ENCODE measurements at places on chromosomes 6 and 20.

DNA sequence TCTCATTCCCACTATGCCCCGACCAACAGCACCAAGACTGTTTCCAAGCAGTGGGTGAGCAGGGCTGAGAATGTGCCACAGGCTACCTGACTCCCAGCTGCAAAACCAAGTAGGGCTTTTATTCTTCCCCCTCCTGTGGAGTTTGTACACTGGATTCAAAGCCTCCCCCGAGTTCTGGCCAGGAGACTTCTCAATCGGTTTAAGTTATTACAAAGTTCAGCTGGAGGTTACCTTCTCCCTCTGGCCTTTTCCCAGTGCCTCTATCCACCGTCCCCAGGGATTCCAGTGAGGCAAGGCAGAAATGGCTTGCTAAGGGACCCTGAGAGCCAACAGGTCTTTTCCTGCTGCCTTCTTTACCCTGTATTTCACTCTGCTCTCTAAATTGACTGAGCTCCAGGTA, 217.0 kb downstream of the ADGRG6 start:
- no peak for DNase-seq

GRCh38 chr6:43806758-43807227, 36.8 kb downstream of the VEGFA start:
- no peak for DNase-seq

- no peak for DNase-seq
These were observed 1121.7 kb upstream of the MAP3K7 start for GRCh38 chr6:91708534-91708933.

DNA sequence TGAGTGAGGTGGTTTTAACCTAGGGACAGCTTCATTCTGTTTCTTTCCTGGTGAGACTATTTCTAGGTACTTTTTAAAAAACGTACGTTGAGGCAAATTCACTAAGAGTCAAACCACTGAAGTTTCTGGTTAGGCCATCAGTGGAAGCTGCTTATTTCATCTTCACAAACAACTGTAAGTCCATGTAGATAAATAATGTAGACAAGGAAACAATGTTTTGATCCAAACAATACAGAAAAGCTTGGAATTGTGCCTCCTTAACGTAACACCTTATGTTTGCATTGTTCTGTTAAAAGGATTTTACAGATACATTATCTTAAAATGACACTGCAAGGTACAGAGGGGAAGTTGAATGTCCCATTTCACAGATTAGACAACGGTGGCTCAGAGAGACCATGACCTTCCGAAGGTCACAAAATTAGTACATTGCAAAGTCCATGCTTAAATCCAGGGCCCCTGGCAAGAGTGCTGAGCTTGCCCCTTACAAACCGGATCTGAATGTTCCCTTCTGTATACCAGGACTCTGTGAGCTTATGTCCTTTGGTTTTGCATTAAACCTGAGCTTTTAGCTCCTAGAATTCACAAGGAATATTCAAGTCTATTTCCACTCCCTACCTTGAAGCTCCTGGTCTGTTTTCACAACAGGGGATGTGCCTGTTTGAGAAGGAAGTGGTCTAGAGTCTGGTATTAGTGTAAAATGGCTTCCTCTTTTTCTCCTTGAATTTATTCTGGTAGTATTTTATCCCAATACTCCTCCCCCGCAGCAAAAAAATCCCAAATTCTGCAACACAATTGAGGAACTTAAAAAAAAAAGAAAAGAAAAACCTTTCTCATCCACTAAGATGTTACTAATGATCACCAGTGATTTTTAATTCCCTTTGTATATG, 28.9 kb upstream of the ZNF217 start:
- DNase-seq, result no peak

DNA sequence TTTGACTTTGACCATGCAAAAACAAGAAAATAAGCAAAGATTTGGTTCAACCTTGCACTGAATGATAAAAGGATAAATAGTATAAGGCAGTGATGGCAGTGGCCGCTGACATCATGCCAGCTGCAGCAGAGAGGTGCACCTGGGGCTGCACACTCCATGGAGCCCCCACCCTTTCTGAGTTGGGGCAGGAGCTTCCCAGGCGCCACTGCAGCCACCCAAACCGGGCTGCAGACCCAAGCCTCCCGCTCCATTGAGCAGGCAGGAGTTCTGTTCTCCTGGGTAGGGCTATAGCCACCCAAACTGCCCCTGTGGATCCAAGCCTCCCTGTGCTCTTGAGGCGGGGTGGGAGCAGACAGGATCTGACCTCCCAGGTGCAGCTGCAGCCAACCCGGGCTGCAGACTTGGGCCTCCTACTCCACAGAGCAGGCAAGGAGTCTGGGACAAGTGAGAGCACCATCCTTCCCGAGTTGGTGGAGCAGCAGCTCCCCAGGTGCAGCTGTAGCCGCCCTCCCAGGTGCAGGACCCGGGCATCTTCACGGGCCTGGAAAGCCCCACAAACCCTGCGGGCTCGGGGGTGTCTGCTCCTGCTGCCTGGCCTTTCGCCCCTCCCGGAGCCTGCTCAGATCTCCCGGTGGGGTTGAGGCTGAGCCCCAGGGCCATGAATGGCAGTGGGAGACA, 537.9 kb downstream of the TENT5A start:
- no peak for DNase-seq

DNA sequence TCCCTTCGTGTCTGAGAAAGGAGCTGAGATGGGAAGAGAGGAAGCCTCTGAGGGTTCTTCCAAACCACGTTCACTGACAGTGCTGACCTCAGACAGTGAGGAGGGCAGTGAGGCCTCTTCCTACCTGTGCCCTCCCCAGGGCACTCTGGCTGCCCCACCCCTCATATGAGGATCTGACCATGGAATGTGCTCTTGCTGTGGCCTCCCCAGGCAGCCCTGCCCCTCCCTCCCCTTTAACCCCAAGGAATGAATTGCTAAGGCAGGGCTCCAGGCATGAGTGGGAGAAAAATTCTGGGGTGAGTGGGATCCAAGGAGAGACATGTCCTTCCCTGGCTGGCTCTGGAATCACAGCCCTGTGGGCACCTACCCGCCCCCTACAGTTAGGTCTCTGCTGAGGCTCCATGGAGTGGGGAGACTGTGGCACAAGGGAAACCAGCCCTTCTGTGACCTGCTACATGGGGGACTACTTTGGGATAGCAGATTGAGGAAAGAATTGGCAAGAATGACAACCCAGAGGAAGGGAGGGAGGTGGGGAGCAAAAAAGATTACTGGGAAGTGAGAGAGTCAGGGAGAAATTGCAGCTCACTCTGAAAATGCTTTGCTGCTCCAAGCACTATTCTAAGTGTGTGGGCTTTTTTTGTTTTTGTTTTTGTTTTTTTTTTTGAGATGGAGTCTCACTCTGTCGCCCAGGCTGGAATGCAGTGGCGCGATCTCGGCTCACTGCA, 29.4 kb downstream of the TNXB start:
- DNase-seq, result no peak

GRCh38 chr6:118912646-118913045, 18.7 kb downstream of the ASF1A start:
- DNase-seq, result no peak

GRCh38 chr6:155084431-155085123, 89.5 kb downstream of the TIAM2 start:
- DNase-seq, result no peak

DNA sequence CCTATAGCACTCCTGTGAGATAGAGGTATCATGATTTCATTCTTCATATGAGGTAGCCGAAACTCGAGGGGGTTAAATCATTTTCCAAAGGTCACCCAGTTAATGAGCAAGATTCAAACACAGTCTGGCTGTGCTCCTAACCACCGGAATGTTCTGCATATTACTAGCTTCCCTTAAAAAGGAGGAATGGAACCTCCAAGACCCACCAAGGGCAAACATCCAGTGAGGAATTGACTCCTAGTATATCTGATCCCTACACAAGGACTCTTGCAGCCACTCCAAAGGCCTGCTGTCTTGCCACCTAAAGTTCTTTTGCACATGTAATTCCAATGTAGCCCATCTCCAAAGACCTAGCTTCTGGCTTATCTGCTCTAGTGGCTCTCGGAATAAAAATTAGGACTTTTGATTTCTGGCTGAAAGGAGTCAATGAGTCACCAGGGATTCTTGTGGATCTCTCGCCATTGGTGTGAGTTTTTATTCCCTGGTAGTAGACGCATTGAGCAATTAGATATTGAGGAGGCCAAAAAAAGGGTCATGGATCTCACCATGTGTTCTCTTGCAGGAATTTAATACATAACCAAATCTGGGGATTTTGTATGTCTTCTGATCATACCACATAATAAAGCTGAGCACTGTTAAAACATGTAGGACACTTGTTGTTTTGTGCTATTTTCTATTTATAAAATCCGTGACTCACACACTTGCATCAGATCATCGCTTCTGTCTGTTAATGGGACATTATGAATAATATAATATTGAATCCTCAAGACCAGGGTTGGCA, 9.1 kb downstream of the BCAS1 start:
- no peak for DNase-seq

- no peak for DNase-seq
These were observed 306.1 kb downstream of the ZNF217 start for GRCh38 chr20:53287357-53288042.

Data from effector CD8-positive, alpha-beta T cell (primary cell).